ENCODE measurements at places on chromosomes 3 and 15.

DNA sequence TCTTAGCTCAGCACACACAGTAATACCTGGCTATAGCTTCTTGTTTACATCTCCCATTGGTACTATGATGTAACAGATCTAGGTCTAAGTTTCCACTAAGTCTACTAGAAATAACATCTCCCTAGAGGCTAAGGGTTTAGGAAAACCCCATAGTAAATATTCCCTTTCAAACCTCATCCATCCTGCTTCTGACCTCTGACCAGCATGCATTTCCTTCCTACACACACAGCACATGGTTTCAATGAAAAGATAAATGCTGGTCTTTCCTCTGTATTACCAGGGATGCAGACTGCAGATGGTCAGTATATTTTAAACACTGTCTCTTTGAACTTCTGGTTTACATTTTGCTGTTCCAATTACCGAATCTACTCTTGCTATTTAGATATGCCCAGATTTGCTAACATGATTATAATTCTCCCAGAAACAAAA, 96.6 kb downstream of the EFL1 start:
- DNase-seq: no peak

GRCh38 chr3:119631516-119631915, 28.9 kb downstream of the POPDC2 start:
- DNase-seq: no peak

DNA sequence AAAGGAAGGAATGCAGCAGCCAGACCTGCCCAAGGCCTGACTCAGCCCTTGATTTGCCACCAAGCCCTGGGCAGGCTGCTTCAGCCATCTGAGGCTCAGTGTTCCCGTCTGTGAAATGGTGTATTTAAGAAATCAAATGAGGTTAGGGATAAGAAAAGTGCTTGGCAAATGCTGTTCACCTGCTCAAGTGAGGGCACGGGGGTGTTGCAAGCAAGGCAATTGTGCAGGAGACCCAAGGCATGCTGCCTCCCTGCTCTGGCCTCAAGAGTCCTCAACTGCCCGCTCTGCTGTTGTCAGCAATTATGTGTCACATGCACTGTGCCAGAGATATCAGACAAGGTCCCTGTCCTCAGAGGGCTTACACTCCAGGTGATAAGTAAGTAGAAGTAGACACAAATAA, 101.8 kb downstream of the TPRA1 start:
- DNase-seq: no peak

GRCh38 chr3:186167646-186168395, 58.9 kb upstream of the ETV5 start:
- no peak for DNase-seq

- DNase-seq: no peak
Measured at GRCh38 chr3:26655231-26655630, 32.7 kb downstream of the LRRC3B start.

DNA sequence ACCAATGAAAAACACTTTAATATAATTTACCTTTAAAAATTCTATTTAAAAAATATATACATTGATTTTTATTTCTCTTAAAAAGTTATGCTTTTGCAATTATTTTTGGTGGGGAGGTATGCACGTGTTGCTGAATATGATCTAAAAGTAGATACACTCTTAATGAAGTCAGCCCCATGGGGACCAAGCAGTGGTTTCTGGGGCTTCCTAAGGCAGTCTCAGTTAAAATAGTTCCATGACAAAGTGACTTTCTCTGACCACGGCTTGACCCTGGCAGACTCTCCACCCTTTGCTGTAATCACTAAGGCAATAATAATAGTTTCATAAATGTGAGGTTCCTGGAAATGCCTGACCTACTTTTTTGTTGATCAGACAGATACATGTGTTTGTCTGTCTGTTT, 50.4 kb downstream of the CCR4 start:
- no peak for DNase-seq

DNA sequence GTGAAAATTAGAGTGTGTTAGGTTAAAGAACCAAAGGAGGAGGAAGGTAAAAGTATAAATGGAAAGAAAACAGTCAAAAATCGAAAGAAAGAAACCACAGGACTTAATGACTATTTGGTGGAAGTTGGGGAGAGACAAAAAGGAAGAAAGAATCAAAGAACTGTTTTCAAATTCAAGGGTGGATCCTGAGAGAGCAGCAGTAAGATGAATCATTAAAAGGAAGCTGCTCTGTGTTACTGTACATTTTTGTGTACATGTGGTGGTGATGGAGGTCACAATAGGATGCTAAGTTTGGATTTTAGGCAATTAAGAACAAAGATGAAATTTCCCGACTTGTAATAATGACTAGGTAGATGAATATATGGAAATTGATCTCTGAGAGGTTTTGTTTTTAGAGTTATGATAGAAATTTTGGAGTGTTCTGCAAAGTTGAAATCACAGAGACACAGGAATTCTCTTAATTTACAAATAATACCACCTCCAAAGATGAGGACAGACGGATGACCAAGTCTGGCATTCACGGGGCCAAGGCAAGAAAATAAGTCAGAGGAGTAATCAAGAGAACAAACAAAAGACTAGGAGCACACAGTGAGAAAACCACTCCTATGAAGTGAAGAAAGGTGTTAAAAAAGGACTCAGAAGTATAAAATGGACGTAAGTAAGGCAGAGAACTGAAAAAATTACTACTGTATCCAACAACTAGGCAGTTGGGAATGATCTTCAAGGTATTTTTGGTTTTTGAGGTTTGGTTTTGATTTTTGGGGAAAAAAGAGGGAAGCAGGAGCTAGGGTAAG, 7.1 kb downstream of the DHX36 start:
- DNase-seq: no peak

DNA sequence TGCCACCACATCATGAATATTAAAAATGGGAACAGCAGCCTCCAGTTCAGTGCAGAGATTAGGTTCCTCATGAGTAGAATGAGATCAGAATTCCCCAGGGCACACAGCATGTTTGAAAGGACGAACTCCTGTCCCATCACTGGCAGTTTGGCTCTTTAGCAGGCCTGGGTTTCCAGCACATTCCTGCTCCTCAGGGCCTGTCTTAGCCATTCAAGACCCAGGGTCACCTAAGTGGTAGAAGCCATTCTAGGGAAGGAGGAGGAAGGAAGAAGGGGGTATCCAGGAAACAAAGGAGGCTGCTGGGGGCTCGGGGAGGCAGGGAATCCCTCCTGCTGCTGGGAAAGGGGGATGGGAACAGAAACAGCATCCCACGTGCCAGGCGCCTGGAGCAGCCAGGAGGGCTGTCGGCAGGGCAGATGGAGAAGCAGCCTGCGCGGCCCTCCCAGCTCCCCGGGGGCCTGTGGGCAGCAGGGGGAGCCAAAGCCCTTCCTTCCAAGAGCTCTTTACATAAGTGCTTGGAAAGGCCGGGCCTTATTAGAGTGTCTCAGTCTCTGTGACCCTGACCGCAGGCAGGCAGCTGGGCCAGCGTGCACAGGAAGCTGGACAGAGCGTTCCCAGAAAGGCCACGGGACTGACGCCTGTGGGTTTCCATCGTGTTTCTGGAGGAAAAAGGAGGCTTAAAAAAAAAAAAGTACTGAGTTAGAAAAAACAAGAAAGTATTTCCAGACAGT, 24.7 kb downstream of the LOXL1 start:
- peak; percentile 99 for DNase-seq

GRCh38 chr15:20340931-20341661, 200.5 kb downstream of the GOLGA6L6 start:
- peak; percentile 34 for DNase-seq

DNA sequence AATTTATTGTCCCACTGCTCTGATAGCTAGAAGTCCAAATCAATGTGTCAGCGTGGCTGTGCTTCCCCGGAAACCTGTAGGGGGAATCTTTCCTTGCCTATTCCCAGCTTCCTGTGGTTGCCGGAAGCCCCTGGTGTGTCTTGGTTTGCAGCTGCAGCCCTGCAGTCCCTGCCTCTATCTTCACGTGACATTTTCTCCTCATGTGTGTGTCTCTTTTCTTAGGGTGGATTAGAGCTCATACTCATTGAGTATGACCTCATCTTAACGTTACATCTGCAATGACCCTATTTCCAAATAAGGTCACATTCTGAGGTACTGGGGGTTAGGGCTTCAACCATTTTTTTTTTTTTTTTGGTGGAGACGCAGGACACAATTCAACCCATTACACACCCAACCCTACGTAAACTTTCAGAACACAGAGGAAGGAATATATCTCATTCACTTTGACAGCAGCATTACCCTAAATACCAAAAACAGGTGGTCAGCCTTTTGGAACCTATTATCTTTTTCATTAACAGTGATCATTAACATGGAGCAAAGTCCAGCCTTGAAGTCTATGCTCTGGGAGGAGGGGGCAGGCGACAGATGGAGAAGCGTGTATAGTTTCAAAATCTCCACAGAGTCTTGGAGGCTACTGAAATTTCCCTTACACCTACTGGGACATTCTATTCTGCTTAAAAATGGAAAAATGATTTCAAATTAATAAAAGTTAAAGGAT, 88.6 kb downstream of the RYK start:
- no peak for DNase-seq

- DNase-seq: peak; percentile 93
Measured at GRCh38 chr3:66115858-66116654, 77.3 kb upstream of the MAGI1 start.

DNA sequence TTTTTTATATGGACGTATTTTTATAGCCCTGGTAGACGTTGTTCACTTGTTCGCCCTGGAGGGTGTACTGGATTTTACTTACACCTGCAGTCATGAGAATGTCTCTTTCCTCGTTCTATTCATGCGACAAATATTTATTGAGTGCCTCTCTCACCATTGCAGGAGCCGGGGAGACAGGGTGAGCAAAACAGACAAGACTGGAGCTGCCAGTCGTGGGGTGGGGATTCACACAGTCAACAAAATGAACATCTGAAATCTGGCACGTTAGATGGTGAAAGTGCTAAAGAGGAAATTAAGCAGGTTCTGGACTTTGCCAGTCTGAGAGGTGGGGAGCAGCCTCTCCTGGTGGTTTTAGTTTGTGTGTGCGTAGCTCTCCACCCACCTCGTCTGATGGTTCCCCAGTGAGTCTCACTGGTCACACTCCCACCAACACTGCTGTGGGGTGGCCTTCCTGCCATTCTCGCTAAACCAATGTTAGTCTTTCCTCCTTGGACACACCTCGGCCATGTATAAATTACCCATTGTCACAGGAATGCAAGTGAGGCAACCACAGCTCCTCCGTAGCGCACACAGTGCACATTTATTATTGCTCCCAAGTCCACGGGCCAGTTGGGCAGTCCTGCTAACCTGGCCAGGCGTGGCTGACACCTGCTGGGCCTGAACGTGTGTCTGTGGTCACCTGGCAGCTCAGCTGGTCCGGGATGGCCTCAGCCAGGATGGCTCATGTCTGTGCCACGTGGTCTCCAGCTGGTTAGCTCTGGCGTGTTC, 31.5 kb downstream of the FBLN2 start:
- no peak for DNase-seq

DNA sequence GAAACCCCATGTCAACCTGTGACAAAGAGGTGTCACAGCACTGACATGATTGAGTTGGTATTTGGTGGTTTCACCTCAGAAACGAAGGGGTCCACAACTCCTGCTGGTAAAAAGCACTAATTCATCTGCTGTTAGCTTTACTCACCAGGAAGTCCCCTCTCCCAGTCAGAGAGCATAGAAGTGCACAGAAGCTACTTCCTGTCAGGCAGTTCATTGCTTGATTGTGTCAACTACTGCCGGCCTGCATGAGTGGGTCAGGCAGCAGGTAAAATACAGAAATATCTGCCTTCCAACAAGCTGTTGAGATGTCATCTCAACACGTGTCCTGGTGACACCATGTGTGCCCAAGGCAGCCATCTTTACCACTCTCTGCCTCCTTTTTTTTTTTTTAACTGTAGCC, 596.6 kb upstream of the NR2F2 start:
- no peak for DNase-seq

DNA sequence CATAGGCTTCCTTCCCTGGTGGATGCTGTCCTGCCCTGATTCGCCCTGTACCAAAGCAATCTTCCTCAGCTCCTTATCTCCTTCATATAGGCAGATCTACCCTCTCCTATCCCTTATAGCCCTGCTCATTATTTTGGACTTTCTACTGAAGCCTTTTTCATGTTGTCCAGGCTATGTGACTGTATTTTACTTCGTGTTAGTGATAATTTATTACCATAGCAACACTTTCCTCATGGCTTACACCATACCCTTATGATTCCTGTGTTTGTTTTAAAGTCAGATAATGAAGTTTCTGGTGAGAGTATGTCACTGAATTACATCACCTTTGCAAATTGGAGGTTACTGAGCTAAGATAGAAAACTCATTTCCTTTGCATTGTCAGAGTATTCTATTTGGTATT, 352.6 kb downstream of the NLGN1 start:
- DNase-seq: peak; percentile 59

DNA sequence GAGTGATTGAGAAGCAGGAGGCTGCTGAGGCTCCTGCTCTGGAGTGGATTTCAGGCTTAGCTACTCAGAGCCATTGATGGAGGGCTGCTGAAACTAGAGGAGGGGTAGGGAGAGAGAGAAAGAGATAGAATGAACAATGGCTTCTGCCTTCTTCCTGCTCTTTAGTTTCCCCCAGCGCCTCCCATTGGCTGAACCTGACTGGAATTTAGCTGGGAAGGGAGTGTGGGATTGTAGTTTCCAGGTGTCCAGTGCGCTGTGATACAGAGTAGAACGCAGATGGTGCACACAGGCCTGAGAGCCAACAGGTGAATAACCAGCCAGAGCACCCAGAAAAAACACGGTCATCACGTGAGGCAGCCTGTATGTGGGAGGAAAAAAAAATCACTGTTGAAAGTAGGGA, 140.1 kb downstream of the IL20RB start:
- no peak for DNase-seq

Measured in astrocyte of the spinal cord (primary cell).